ENCODE measurements at places on chromosomes 5 and 9.

DNA sequence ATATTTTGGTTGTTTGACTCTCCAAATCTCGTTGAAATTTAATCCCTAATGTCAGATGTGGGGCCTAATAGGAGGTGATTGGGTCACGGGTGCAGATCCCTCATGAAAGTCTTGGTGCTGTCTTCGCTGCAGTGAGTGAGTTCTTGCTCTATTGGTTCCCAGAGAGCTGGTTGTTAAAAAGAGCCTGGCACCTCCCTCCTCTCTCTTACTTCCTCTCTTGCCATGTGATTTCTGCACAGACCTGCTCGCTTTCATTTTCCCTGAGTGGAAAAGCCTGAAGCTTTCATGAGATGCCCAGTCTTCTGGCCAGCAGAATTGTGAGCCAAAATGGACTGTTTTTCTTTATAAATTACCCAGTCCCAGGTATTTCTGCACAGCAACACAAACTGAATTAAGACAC lies 221.6 kb downstream of the MAT2B start:
- DNase-seq = no peak

DNA sequence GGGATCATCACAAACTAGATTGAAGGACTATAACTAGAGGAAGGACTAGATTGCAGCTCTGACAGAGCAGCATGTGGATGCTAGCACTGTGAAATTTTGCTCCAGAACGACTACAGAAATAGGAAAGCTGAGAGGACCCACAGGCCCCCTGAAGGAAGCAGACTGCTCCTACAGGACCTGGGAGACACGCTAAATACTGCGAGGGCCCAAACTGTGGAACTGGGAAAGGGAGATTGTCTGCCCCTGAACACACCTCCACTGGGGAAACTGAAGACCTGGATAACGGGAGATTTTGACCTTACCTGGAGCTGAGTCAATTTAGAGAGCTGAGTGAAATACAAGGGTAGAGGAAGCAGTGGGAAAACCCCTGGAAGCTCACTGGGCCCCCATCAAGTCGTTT lies 19.2 kb downstream of the TRIM36 start:
- no peak for DNase-seq

DNA sequence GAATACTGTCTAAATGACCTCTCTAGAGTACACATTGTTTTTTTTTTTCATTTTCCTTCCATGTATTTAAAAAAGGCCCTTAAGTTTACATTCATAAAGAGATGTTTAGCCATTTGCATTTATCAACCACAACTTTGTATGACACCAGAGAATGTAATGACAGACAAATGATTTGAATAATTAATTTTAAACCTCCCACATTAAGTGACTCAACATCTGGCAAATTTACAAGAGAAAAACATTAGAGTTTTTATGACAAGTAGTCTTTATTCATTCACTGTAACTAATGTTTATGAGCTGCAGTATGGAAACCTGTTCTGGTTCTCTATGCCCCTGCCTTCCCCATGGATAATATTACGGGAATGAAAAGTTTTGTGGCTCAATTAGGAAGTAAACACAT lies 1093.8 kb upstream of the CDH9 start:
- DNase-seq = no peak

GRCh38 chr5:146042628-146043279 lies 62.6 kb downstream of the PLAC8L1 start:
- DNase-seq = peak; percentile 4

DNA sequence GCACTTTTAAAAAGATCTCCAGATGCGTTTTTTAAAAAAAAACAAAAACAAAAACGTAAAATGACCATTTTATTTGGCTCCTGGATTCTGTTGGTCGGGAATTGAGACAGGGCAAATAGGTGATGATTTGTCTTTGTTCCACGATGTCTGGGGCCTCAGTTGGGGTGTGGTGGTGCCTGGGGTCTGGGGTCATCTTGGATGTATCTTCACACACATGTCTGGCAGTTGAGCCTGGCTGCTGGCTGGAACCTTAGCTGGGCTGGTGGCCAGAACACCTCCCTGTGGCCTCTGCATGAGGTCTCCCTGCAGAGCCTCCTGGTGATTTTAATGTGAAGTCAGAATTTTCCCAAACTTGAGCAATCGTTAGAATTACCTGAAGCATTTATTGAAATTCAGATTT lies 42.5 kb upstream of the BASP1 start:
- DNase-seq = no peak

DNA sequence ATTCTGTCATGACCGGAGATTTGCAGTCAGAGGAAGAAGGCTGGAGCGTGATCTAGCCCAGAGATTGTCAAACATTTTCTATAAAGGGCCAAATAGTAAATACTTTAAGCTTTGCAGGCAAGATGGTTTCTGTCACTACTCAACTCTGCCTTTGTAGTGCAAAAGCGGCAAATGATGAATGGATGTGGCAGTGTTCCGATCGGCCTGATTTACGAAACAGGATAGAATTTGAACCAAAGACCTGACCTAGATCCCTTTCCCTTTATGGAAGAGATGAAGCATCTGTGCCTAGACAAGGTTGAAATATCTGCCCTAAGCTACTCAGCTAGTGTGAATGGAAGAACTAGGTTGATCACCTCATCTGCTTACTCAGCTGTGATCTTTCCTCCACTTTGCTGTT lies 209.5 kb downstream of the YTHDC2 start:
- no peak for DNase-seq

- no peak for DNase-seq
Observed at GRCh38 chr9:123455187-123455586, 99.2 kb downstream of the CRB2 start.

DNA sequence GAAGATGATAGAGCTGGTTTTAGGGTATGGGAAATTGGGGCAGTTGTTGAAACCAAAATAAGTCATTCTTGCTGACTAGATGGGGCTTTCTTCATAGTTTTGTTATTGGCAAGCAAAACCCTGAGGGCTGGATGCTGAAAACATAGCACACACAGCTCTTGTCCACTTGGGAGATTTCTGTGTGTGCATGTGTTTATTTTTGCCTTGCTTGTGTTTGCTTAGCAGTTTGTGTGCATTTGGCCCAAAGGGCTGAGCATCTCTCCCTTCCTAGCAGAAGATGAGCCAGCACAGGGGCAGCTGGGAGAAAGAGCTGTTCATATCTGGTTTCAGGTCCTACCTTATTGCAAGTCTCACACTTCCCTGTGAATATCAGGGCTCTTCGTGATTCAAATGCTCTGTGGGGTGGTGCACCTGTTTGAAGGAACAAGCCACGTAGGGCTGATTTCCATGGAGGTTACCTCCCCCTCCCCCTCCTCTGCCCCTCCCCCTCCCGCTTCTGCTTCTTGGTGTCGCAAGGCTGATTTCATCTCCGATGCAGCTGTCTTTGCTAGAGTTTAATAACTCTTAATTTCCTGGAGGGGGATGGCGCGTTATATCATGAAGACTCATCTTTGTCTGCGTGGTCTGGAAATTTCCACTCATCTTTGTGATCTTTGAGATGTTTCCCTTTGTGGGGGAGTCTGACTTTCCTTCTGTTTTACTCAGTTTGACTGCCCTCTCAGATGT lies 296.5 kb downstream of the ARHGAP26 start:
- DNase-seq = no peak

DNA sequence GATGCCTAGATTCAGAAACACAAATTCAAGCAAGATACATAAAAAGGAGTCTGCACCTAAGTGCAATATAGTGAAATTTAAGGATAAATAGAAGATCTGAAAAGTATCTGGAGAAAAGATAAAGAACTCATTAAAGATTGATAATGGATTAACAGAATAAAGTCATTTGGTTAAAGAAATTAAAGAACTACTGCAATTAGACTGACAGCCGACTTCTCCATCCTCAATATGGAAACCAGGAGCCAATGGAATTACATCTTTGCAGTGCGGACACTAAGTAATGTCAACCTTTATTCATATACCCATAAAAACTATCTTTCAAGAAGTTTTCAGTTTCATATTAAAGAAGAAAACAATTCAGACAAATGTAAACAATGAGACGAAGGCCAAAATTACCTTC lies 81.0 kb downstream of the MRPL36 start:
- DNase-seq = no peak
